Cardiac septum (tissue), 1 donor: ENCODE measurements at places on chromosomes 2 and 18. TPM values are rescaled to one million over a fixed set of nuclear protein-coding genes. Genes with fewer than 3 reads are reported as not detected.

- DNase-seq: no peak
Measured at GRCh38 chr2:168894720-168895119, 4.5 kb upstream of the SPC25 start.

GRCh38 chr2:240812301-240812680, 7.7 kb downstream of the KIF1A start:
- no peak for DNase-seq

GRCh38 chr2:239960929-239961661, 64.0 kb downstream of the NDUFA10 start:
- DNase-seq: peak; percentile 35

DNA sequence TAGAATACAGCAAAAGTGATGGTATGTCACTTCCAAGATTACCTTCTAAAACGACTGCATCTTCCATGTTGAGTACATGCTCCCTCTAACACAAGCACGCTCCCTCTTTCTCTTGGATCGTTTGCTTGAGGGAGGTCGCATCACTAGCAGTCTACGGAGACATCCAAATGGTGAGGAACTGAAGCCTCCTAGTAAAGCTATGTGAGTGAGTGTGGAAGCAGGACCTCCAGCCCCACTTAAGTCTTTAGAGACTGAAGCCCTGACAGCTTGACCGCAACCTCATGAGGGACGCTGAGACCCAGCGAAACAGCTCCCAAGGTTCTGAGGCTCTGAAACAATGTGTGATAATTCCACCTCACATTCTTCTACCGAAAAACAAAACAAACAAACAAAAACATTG, 486.7 kb upstream of the GCFC2 start:
- no peak for DNase-seq

Gene PLA2R1
- total RNA-seq: 3.0 TPM

Gene CPSF3
- 17.1 TPM for total RNA-seq

GRCh38 chr2:46525522-46526155, 46.3 kb downstream of the TMEM247 start:
- DNase-seq: no peak

Gene FBXO15
- total RNA-seq: 0.51 TPM

- no peak for DNase-seq
Measured at GRCh38 chr18:70377317-70377799, 88.5 kb downstream of the SOCS6 start.

Gene SLC9A4
- total RNA-seq: not detected

DNA sequence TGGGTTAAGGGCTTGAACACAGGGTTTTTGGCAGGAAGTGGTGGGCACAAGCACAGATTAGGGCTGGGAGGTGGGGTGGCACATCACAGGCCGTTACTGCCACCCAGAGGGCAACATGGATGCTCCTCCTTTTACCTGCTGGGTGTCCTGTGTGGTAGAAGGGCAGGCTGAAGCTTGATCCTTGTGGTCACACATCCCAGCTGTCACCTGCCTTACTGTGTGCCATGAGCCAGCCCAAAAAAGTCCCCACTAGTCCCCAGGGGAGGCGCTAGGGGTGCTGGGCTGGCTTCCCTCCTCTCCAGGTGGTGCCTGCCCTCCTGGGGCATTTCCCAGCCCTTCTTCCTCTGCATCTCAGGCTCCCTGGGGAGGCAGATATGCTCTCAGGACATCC, 50.5 kb upstream of the ALPP start:
- peak; percentile 58 for DNase-seq

- no peak for DNase-seq
Measured at GRCh38 chr2:37622450-37623100, 48.9 kb downstream of the CDC42EP3 start.

DNA sequence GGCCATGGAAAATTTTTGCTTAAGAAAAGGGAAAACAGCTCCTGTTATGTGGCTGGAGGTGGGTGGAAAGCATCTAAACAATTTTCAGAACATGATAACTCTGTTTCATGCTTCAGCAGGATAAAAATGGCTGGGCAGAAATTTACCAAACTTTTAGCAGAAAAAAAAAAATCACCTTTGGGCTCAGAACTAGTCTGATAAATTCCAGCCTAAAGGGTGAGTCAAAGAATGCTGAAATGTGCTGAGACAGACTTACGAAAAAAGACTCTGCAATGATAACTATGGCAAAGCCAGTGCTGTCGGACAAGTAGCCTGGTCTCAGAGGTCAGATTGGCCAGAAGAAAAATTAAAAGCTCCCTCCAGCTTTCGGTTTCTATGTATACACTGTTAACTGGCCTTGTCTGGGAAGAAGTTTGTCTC, 123.6 kb downstream of the LRATD1 start:
- DNase-seq: no peak

- DNase-seq: no peak
Measured at GRCh38 chr2:10668402-10669012, 21.3 kb downstream of the NOL10 start.

GRCh38 chr2:232860593-232861241, 9.3 kb upstream of the SNORC start:
- no peak for DNase-seq

- DNase-seq: no peak
Measured at GRCh38 chr2:222842491-222843174, 18.2 kb upstream of the ACSL3 start.

GRCh38 chr2:30115141-30115980, 31.4 kb upstream of the YPEL5 start:
- peak; percentile 88 for DNase-seq

Gene REG1B
- not detected for total RNA-seq

Gene FBXO36
- 1.2 TPM for total RNA-seq

Gene SF3B1
- 144 TPM for total RNA-seq

Gene FAM136A
- total RNA-seq: 21.3 TPM

DNA sequence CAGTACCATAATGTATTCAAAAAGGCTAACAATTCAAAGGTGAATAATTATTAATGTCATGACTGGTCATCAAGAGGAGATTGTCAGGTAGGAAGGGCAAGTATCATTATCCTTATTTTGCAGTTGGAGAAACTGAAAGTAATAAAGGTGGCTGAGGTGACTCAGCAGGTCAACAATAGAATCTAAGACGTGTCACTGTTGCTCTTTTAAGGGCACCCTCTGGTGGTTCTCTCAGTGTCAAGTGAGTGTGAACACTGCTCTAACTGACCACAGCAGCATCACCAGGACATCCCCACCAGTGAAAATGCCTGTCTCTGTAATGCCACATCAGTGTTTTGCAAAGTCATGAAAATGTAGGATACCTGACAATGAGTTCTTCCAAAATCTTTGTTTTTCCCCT, 69.7 kb downstream of the DCC start:
- DNase-seq: no peak

GRCh38 chr2:150101947-150102346, 385.5 kb downstream of the RND3 start:
- DNase-seq: no peak

Gene SPR
- total RNA-seq: 35.4 TPM

DNA sequence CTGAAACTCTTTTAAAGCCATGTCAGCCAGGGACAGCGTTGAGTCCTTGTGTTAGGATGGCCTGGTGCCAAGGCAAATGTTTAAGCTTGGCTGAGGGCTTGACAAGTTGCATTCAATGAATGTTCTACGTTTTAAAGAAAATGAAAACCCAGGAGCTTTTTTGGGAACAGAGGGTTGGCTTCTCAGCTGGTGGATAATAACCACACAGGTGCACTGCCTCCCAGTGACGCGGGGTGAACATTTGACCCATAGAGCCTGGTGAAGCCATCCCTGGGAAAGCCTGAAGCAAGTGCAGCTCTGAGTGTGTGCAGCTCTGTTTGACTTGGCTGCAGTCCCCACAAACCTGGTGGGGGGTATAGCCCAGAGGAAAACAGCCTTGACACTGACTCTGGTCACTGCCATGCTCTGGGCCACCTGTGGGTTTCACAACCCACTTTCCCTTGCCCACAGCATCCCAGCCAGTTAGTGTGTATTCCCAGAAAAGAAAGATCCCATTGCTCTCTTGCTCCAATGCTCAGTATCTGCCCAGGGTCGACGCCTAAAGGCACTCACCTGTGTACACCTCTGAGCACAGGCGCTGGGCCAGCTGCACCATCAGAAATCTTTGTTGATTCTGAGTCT, 874.9 kb downstream of the RNF144A start:
- DNase-seq: no peak

DNA sequence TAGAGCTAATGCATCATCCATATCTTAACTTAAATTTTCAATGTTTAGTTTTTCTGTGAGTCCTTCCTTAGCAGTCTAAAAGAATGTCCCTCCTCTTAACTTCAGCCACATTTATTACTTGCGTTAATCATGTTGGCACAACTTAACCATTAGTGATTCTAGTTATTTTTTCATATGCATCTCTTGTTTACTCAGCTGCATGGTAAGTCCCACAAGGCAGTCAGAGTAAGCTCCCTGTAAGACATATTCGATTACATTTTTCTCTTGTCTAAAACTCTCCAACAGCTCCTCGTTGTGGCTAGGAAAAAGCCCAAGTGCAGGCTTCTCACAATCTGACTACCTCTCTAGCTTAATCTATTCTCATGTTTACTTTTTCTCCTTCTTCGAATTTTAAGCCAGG, 2045.3 kb upstream of the PIK3C3 start:
- DNase-seq: no peak

DNA sequence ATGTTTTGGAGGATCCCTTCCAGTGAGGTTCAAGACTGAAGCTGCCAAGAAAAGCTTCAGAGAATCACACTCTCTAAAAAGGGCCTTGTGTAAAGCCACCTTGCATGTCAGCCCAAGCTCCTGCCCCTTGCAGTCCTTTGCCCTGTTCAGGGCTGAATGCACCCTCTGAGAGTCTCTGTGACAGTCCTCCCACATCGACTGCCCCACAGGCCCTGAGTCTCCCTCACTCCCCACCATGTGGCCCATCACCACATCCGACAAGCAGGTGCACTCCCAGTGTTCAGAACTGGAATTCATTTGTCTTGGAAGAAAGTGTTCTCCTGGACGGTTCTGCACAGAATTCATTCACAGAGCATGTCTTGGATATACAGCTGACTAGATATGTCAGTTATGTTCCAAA, 31.0 kb downstream of the BCL11A start:
- no peak for DNase-seq

DNA sequence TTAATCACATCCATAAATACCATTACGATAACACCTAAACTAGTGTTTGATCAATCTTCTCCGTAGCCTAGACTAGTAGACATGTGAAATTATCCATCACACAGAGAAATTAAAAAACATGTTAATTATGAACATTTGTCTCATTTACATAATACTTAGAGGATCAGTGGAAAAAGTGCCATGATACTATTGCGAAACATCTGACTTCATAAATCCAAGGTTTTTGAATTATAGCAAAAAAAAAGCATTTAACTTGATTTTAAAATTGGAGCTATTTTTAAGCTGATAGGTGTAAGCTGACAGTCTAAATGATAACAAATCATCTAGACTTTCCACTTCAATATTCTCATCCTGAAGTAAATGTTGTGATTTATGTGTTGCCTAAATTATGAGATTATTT, 51.6 kb downstream of the CBLN2 start:
- no peak for DNase-seq

DNA sequence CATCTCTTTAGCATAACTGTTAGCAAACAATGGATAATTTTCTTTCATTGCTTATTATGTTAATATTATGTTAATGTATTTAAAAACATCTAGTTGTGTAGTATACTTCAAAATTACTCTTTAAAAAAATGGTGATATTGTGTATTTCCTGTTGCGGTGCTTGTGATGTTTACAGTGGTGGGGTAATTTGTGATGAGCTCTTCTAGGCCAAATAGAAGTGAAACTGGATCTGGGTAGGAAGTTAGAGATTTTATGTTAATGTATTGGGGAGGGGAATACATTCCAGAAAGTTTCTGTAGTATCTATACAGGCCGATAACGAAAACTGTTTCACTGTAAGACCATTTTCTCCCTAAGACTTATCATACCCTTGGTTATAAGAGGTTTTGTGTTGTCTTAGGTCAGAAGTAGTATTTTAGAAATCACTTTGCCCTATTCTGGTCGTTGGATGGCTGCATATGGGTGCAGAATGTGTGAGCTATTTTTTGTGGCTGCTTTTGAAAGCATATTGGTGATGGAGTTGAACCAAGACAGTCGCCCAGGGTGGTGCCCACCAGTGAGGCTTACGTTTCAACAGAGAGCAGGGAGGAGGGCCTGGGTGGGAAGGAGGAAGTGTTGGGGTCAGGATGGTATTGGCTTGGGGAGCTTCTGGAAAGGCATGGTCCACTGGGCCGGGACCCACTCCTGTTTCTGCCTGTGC, 5.8 kb downstream of the TSHZ1 start:
- DNase-seq: no peak

DNA sequence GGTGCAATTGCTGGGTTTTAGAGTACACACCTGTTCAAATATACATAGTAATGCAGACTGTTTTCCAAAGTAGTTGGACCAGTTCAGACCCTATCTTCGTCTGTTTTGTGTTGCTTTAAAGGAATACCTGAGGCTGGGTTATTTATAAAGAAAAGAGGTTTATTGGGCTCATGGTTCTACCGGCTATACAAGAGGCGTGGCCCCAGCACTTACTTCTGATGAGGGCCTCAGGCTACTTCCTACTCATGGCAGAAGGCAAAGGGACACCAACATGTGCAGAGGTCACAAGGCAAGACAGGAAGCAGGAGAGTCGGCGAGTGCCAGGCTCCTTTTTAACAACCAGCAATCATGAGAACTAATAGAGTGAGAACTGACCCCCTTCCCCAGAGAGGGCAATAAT, 21.9 kb upstream of the EMILIN2 start:
- no peak for DNase-seq

- no peak for DNase-seq
Measured at GRCh38 chr18:12944709-12945108, 3.1 kb upstream of the SEH1L start.

DNA sequence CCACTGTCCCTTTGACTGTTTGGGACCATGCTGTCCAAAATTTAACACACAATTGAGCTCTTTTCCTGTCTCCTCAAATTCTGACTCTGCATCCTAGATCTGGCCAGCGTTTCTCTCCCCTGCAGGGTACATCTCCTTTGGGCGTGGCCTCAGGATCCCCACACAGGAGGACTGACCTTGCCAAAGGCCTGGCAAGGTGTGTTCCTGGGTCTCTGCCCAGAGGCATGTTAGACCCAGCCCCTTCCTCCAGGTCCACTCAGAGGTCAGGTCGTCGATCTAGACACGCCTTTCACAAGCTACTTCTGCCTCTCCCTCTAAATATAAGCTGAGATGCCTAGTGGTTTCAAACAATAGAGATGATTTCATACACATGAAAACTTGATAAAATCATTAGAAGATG, 45.4 kb upstream of the SMIM21 start:
- DNase-seq: no peak

- DNase-seq: no peak
Measured at GRCh38 chr2:168136392-168136977, 110.9 kb downstream of the STK39 start.

GRCh38 chr18:23732439-23732838, 43.2 kb downstream of the LAMA3 start:
- DNase-seq: no peak

Gene STPG4
- not detected for total RNA-seq

Gene CAPN14
- 0.16 TPM for total RNA-seq

Gene SERPINB4
- total RNA-seq: not detected
